Endothelial cell of coronary artery (primary cell): ENCODE measurements at places on chromosomes 4 and X. TPM values are rescaled to one million over a fixed set of nuclear protein-coding genes. Genes with fewer than 3 reads are reported as not detected.

Gene N4BP2
- 3.7 and 6.7 TPM in 2 replicates for total RNA-seq

Gene SLC16A2
- 0.36 and 0.94 TPM in 2 replicates for total RNA-seq

Gene SSX4B
- total RNA-seq = not detected in 2 replicates

Gene ARHGAP24
- total RNA-seq = 80.2 and 124 TPM in 2 replicates

Gene ARL9
- total RNA-seq = under 0.01 and 0.09 TPM in 2 replicates

Gene SNCA
- 56.8 and 63.3 TPM in 2 replicates for total RNA-seq

Gene HPGDS
- not detected in 2 replicates for total RNA-seq

Gene SSX2B
- total RNA-seq = not detected in 2 replicates

Gene SULT1B1
- total RNA-seq = 55.9 and 63.3 TPM in 2 replicates

Gene GATA1
- total RNA-seq = not detected in 2 replicates

Gene KLHL5
- total RNA-seq = 75.9 and 166 TPM in 2 replicates

Gene DCAF8L2
- 0.19 and 0.27 TPM in 2 replicates for total RNA-seq

Gene ZCCHC18
- total RNA-seq = 1.6 and 1.8 TPM in 2 replicates

Gene CHRDL1
- total RNA-seq = not detected in 2 replicates

Gene SMPX
- not detected in 2 replicates for total RNA-seq

Gene RGN
- 0.27 and 0.66 TPM in 2 replicates for total RNA-seq

Gene ITIH6
- total RNA-seq = not detected in 2 replicates

Gene TLR6
- total RNA-seq = 1.1 and 1.9 TPM in 2 replicates

Gene SAGE1
- total RNA-seq = not detected in 2 replicates

Gene PLXNA3
- total RNA-seq = 8.3 and 16.8 TPM in 2 replicates

Gene LDB2
- total RNA-seq = 128 and 441 TPM in 2 replicates

Gene MAGED2
- 196 and 221 TPM in 2 replicates for total RNA-seq

Gene FGFRL1
- 12.0 TPM in 2 replicates for total RNA-seq

Gene LRP2BP
- total RNA-seq = 0.45 and 0.47 TPM in 2 replicates

Gene SCRG1
- total RNA-seq = under 0.01 TPM in 1 of 2 replicates, not detected in the other

Gene FAM47C
- not detected in 2 replicates for total RNA-seq

Gene KDR
- 144 and 275 TPM in 2 replicates for total RNA-seq

Gene MAGEC3
- total RNA-seq = 0.09 TPM in 1 of 2 replicates, not detected in the other

Gene RHOH
- not detected in 2 replicates for total RNA-seq

Gene MAGEB2
- not detected in 2 replicates for total RNA-seq

Gene KDM6A
- 13.8 and 20.1 TPM in 2 replicates for total RNA-seq

Gene ADH7
- not detected in 2 replicates for total RNA-seq

Gene UGT2B15
- not detected in 2 replicates for total RNA-seq

Gene SPP1
- not detected in 2 replicates for total RNA-seq

Gene CT45A7
- total RNA-seq = not detected in 2 replicates

Gene HTT
- 25.5 and 33.3 TPM in 2 replicates for total RNA-seq

Gene TMPRSS11A
- total RNA-seq = not detected in 2 replicates

Gene FAM13A
- total RNA-seq = 3.2 and 8.2 TPM in 2 replicates

Gene UGT2B11
- not detected in 2 replicates for total RNA-seq

Gene ODAPH
- not detected in 2 replicates for total RNA-seq

Gene CT55
- total RNA-seq = not detected in 2 replicates

Gene SERTM2
- not detected in 2 replicates for total RNA-seq

Gene LRIT3
- total RNA-seq = under 0.01 and 0.09 TPM in 2 replicates

Gene HTR2C
- total RNA-seq = not detected in 2 replicates

Gene PRRG1
- total RNA-seq = 24.6 and 25.8 TPM in 2 replicates

Gene CSN1S1
- not detected in 2 replicates for total RNA-seq

Gene NHS
- under 0.01 and 0.28 TPM in 2 replicates for total RNA-seq

Gene ADAM29
- total RNA-seq = not detected in 2 replicates

Gene WAS
- 0.09 and 0.18 TPM in 2 replicates for total RNA-seq
